ENCODE measurements at places on chromosomes 5 and 9. TPM values are rescaled to one million over a fixed set of nuclear protein-coding genes. Genes with fewer than 3 reads are reported as not detected.

DNA sequence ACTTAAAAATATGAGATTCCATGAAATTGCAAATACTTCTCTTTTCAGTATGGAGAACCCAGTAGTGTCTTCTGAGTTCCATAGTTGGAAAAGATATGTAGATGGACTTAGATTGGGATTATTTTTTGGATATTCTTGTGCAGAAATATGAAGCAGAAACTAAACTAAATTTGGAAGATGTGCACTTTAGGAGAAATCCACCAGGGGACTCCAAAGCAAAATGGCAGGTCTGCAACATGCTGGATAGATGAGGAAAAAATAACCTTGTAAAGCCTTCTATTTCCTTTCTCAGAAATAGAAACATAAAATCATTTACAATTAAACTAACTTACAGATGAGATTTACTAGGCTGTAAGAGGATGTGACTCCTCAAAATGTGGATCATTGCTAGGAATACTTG is 49.2 kb upstream of the MINAR2 start:
- DNase-seq: no peak

- DNase-seq: no peak
Observed at GRCh38 chr9:110950041-110950645, 88.1 kb downstream of the LPAR1 start.

DNA sequence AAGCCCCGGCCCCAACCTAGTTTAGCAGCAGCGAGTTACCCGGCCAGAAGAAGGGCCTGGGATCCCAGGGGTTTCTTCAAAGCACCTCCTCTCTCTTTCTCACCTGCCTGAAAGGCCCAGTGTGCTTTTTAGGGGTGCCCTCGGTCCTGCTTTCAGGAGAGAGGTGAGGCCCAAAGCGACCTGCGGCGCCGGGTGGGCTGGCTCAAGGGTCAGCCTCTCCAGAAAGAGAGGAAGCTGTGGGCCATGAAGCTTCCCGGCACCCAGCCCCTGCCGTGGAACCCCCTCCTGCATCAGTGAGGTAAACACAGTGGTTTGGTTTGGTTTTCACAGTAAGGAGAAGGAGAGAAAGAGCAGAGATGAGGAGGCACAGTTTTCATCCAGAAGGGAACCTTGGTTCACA is 4.3 kb downstream of the FOXB2 start:
- DNase-seq: no peak

The EPB41L4A gene
- 20.7 TPM for total RNA-seq

GRCh38 chr9:17832812-17833211 is 253.9 kb downstream of the SH3GL2 start:
- no peak for DNase-seq

The SPINK13 gene
- total RNA-seq: not detected

GRCh38 chr5:14458414-14458813 is 123.2 kb upstream of the OTULINL start:
- DNase-seq: no peak

- no peak for DNase-seq
Observed at GRCh38 chr5:473551-474192, 30.7 kb downstream of the EXOC3 start.

GRCh38 chr5:164027738-164028137 is 522.3 kb downstream of the MAT2B start:
- no peak for DNase-seq

The SLC36A3 gene
- total RNA-seq: not detected

DNA sequence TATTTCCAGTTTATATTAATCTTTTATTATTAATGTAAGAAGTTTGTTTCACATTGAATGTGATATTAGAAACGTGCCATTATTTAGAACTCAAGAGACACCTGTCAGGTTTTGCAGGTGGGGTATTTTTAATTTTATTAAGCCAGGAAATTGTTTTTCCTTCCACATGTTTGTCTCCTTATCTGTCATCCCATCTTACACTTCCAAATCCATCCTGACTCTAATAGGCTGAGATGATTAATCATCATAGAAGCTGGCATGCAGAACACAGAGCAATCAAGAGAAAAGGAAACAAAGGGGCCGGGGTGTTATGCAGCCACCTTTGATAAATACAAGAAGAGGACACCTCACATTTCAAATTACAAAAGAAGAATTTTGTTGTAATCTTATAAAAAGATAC is 506.5 kb downstream of the ISL1 start:
- no peak for DNase-seq

The RC3H2 gene
- 44.8 TPM for total RNA-seq

GRCh38 chr9:33843312-33843961 is 26.5 kb downstream of the UBE2R2 start:
- DNase-seq: no peak

DNA sequence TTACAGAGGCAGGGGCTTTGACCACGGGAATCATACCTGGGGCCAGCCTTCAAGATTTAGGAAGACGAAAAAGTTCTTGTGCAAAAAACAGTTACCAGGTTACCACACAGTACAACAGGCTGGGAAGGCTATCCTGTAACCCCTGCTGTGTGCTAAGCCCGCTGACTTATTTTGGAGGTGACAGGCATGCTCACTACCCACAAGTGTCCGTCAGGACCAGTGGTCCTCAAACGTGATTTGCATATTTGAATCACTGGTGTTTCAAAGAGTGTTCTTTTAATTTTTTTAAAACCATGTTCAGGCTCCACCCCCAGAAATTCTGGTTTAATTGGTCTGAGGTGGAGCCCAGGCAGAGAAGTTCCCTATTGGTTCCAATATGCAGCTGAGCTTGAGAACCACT is 146.6 kb downstream of the TTLL11 start:
- DNase-seq: no peak

DNA sequence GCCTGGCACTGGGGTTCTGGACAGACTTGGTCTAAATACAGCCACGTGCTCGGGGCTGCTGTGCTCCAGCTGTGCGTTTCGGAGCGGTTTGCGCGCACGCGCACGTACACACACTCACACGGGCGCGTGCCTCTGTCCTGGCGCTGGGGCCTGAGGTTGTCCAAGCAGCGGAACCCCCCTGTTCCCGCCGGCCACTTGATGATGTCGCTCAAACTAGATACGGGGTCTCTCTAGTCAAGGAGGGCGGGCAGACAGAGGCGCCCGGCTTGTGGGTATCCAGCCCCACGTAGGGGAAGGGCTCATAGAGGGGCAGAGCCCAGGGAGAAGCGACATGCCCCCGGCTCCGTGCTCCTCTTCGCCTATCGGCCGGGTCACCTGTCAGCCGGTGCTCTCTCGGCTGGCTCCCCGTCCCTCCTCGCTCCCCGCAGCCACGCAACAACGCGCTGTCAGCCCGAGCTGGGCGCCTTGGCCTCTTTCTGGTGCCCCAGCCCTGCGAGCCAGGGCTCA is 8.9 kb downstream of the NR2F1-AS1 start:
- DNase-seq: no peak

The RETREG1 gene
- 51.6 TPM for total RNA-seq

GRCh38 chr5:189486-189885 is 1.8 kb upstream of the LRRC14B start:
- no peak for DNase-seq

DNA sequence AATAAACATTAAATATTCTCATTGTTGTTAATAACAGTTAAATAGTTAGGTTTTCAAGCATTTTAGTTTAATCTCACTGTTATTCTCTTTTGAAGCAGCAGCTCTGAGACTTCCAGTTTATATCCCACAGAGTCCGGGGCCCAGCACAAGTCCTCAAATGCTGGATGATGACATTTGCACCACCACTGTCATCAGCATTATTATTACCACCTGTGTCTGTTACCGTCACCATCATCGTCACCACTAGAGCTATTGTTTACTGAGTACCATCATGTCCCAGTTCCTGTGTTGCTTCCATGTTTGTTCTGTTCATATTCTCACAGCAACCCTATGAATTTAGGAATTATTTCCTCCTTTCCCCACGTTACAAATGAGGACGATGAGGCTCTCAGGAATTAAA is 169.2 kb upstream of the NR3C1 start:
- DNase-seq: no peak
